ENCODE measurements at places on chromosomes 13 and 19. TPM values are rescaled to one million over a fixed set of nuclear protein-coding genes. Genes with fewer than 3 reads are reported as not detected.

The ZNF562 gene
- 41.5 TPM for total RNA-seq

The FFAR3 gene
- total RNA-seq, result 1.5 TPM

The ZNF829 gene
- 3.3 TPM for total RNA-seq

The ACP7 gene
- total RNA-seq, result not detected

The LILRB2 gene
- 9.6 TPM for total RNA-seq

The GPR183 gene
- 15.3 TPM for total RNA-seq

The ZFR2 gene
- 0.66 TPM for total RNA-seq

The NKG7 gene
- total RNA-seq, result 5.9 TPM

The ZNF600 gene
- total RNA-seq, result 26.2 TPM

The ZNF530 gene
- total RNA-seq, result 3.1 TPM

The MCF2L gene
- total RNA-seq, result 95.4 TPM

The TMEM38A gene
- total RNA-seq, result 6.0 TPM

The B3GNT3 gene
- 205 TPM for total RNA-seq

The C19orf81 gene
- total RNA-seq, result not detected

The TMEM238 gene
- 68.0 TPM for total RNA-seq

The IZUMO2 gene
- total RNA-seq, result not detected

The SSC5D gene
- total RNA-seq, result 35.0 TPM

The PRR36 gene
- 0.58 TPM for total RNA-seq

The CRB3 gene
- 139 TPM for total RNA-seq

The ICAM1 gene
- 13.9 TPM for total RNA-seq

The GNA15 gene
- 6.2 TPM for total RNA-seq

The GRIN2D gene
- total RNA-seq, result 0.26 TPM

Data from mucosa of descending colon (tissue), 3 donors.